Mesothelial cell of epicardium (in vitro differentiated cells): ENCODE measurements at places on chromosomes 16 and 17. TPM values are rescaled to one million over a fixed set of nuclear protein-coding genes. Genes with fewer than 3 reads are reported as not detected.

RAB11FIP4 gene
- total RNA-seq: 21.1 to 21.8 TPM (median 21.2 TPM) in 3 replicates

SPPL2C gene
- total RNA-seq: not detected in 3 replicates

DNA sequence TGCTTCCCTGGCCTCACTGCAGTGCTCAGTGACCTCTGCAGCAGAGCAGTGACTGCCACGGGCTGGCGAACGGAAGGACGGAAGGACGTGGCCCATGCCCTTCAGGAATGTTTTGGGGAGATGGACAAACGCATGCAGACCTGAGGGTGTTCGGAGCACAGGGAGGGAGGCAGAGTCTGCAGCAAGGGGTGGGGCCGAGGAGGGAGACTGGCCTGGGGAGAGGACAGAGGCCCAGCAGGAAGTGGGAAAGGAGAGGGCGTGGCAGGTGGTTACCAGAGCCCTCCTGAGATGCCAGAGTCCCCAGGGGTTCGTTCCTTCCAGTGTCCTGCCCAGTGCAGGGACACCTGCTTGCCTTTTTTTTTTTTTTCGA lies 21.9 kb downstream of the ADORA2B start:
- DNase-seq: no peak

DNA sequence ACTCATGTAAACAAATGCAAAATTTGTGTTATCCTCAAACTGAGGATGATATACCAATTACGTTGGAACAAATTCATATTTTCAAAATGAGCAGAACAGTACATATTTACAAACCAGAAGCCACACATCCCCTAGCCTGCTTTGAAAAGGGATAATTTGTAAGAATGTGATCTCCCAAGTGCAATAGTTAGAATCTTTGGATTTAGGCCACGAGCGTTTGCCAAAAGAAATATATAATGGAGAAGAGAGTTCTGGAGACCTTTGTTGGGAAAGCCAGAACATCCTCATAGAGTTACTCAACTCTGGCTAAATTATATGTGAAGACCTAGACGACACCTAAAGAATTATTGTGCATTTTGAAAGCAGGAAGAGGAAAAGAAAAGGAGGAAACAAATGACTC lies 449.3 kb downstream of the KCNJ2 start:
- no peak for DNase-seq

GRCh38 chr17:36947922-36948716 lies 635 bp upstream of the AATF start:
- no peak for DNase-seq

- DNase-seq: no peak
These were observed 1.7 kb upstream of the MAZ start for GRCh38 chr16:29804455-29805231.

DNA sequence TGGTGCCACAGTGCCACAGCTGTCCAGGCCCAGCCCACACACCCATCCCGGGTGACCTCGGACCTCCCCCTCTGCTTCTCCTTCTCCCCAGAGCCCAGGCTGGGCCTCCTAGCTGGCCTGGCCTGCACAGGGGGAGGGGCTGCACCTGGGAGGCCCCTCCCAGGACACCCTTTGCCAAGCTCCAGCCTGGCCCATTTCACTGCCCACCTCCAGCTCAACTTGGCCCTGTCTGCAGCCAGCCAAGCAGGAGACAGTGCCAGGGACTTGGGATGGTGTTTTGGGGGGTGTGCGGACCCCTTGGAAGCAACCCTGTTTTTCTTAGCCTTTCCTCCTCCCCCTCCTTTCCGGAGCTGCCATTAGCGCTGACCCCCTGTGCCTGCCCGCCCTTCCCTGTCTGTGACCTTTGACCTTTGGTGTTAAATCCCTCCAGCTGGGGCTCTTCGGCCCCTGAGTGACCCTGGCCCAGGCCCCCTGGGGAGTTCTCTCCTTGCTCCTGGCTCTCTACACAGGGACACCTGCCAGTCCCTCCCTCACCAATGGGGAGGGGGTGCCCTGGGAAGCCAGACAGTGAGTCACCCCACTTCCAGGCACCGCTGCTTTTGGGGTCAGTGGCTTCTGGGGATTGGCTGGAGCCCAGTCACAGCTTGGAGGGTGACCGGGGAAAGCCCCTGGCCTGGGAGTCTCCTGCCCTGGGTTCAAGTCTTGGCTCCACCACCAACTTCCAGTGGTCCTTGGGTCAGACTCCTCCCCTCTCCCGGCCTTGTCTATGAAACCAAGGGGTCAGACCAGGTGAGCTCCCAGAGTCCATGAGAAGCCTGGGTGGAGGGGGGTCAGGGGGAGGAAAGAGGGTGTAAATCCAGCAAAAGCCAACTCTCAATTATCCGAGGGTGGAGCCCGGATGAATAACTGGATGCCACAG lies 1.9 kb downstream of the GLIS2 start:
- no peak for DNase-seq
